ENCODE measurements at places on chromosomes 7 and 10.
A peak's percentile ranks its signal among the peaks of the same experiment; 100 is the strongest.

DNA sequence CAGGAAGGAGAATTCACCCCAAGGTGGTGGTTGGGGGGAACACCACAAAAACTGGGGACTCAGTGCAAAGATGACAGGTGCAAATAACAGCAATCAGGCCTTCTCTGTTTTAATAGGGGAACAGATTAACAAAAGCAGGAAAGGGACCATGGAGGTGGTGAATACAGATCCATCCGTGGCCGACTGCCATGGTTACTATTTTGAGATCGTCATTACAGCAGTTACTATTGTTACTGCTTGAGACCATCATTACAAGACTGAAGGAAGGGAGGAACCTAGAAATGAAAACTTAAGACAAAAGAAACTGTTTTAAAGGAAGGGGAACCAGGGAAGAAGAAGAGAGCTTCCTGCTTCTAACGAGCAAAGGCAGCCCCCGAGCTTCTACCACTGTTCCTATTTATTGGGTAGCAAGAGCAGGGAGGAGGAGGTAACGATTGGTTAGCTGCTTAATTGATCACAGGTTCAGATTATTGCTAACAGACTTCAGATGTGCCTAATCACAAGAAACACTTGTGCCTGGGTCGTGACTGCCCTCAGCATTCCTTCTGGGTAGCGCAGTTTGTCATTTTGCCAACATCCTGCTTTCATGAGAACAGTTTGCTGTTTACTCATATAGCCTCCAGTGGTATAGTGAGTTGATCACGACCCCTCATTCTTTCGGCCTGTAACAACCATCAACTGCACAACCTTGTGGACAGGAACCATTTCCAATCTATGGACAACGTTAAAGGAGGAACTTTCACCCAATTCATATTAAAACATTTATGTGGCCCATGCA lies 216.3 kb downstream of the CHCHD3 start:
- H3K4me3 ChIP-seq, result no peak overlapping the region
- H3K4me1 ChIP-seq, result peaks cover 9% of the 10 kb centered on the region
- no peak for DNase-seq
- no peaks in the 10 kb centered on the region for H3K27me3 ChIP-seq

- no peaks in the 10 kb centered on the region for H3K36me3 ChIP-seq
These were observed 57.9 kb downstream of the AKR1C4 start for GRCh38 chr10:5254488-5254887.

DNA sequence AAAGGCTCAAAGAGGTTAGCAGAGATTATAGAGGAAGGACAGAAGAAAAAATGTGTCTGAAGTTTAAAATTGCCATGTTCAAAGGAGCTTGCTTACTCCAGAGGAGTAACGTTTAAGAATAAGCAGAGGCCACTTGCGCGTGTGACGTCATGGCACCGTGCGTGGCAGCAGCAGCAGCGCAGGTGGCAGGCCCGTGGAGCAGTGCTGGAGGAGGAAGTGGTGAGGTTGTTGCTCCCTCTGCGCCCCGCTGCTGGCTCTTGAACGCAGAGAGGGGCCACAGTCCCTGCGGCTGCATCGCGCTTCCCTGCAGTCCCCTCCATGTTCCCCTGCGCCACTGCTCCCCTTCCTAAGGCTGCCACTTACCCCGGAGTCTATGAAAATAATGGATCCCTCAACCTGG lies 37.5 kb downstream of the GDI2 start:
- H3K36me3 ChIP-seq, result peaks cover 29% of the 10 kb centered on the region
- peak overlapping the region; percentile 66 for H3K27ac ChIP-seq
- DNase-seq, result no peak
- peaks cover 3% of the 10 kb centered on the region for H3K4me1 ChIP-seq

DNA sequence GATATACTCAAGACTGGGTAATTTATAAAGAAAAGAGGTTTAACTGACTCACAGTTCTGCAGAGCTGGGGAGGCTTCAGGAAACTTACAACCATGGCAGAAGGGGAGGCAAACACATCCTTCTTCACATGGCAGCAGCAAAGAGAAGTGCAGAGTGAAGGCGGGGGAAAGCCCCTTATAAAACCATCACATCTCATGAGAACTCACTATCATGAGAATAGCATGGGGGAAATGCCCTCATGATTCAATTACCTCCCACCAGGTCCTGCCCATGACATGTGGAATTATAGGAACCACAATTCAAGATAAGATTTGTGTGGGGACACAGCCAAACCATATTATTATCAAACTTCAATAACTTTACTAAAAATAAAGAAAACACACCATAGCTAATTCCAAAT lies 30.4 kb upstream of the JAZF1 start:
- no peak overlapping the region for H3K27ac ChIP-seq
- H3K4me3 ChIP-seq, result no peak overlapping the region
- H3K36me3 ChIP-seq, result no peaks in the 10 kb centered on the region
- H3K27me3 ChIP-seq, result no peaks in the 10 kb centered on the region
- no peak for DNase-seq

DNA sequence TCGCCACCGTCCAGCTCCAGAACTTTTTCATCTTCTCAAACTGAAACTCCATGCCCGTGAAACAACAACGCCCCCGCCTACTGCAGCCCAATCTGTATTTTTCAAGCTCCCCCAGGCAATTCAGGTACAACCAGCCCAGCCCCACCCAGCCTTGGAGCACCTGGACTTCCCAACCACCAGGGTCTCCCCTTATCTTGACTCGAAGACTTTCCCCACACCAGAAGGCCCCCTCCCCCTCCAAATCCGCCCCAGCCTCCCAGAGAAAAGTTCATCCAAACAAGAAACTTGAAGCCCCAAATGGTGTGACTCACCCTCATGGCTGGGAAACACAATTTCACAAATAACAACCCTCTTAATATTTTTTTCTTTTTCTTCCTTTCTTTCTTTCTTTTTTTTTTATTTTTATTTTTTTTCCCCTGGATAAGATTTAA lies 10.6 kb downstream of the ZCCHC24 start:
- no peaks in the 10 kb centered on the region for H3K4me1 ChIP-seq
- no peaks in the 10 kb centered on the region for H3K27me3 ChIP-seq
- no peak overlapping the region for H3K4me3 ChIP-seq
- no peak for DNase-seq
- H3K27ac ChIP-seq, result no peak overlapping the region

- H3K4me1 ChIP-seq, result no peaks in the 10 kb centered on the region
- no peaks in the 10 kb centered on the region for H3K36me3 ChIP-seq
- H3K27me3 ChIP-seq, result no peaks in the 10 kb centered on the region
- H3K27ac ChIP-seq, result no peak overlapping the region
- no peak overlapping the region for H3K4me3 ChIP-seq
- DNase-seq, result no peak
These were observed 735.1 kb downstream of the TYW1 start for GRCh38 chr7:67731704-67732103.

DNA sequence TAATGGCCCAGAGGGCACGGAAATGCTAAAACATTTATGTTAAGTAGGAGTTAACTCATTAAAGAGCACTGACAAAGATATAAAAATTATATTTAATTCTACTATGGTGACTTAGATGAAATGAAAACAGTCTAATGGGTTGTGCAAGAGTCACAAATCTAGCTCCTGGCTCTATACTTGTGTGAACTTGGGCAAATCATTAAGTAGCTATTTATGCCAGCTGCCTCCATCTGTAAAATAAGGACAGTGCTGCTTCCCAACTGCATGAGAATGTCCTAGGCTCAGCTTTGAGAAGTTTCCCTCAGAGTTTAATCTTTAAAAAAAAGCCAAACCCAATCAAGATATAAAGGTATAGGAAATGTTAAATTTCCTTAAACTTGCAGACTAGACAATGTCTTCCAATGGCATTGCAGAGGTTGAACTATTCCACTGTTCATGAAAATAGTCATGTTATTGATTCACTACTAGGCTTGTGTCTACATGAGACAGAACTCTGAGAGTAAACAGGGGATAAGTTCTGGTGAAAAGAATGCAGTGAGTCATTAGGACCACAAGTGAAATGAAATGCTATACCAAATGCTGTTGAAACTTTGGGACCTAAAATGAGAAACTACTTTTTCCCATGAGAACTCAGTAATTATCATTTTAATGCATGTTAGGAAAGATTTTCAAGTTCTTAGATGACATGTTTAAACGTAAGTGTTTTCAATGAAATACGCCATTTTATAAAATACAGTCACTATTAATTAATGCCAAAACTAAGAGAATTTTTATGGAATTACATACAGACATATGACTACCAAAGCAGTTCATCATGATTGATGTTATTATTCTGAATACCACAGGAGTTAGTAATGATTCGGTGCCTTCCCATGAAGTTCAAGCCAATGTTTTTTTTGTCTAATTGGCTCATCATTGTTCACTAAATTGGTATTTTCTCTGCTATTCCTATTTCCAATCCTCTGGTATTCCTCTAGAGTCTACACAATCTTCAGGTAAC lies 84.2 kb downstream of the CDK6 start:
- no peak overlapping the region for H3K4me3 ChIP-seq
- H3K27me3 ChIP-seq, result no peaks in the 10 kb centered on the region
- peaks cover 62% of the 10 kb centered on the region for H3K4me1 ChIP-seq
- H3K27ac ChIP-seq, result no peak overlapping the region
- no peaks in the 10 kb centered on the region for H3K36me3 ChIP-seq

DNA sequence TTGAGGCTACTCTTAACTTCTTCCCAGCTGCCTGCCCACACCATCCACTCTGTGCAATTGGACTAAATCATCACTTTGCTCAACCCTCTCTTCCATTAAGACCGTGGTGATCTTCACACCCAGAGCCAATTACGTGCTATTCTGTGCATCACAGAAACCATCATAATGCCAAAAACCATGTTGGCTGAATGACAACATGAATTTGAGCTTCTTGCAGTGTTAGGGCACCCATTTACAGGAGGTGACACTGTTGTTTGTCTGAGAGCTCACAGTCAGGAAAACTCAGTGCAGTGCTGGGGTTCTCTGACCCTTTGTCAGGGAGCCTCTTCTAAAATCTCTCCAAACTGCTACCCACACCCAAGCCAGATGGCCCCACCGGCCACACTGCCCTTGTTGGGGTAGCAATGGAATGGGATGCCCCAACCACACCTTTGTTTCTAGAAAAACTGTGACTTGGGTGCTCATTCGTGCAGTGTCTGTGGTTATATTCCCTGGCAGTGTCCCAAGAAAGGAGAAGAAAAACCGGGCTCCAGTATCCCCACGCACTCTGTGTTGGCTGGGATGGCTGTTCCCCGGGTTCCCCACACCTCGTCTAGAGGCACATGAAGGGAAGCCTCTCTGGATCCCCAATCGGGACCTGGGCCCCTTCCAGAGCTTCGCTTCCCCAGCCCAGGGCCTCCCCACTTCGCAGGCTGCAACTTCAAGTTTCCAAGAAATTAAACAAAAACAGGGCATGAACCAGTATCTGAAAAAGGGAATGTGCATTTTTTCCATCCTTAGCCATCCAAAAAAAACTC lies 2.0 kb upstream of the TNS3 start:
- H3K4me3 ChIP-seq, result no peak overlapping the region
- peaks cover 20% of the 10 kb centered on the region for H3K27me3 ChIP-seq
- no peak for DNase-seq
- no peaks in the 10 kb centered on the region for H3K36me3 ChIP-seq

GRCh38 chr10:27743012-27743876 lies 2.4 kb downstream of the MKX start:
- peak; percentile 70 for DNase-seq
- peak overlapping the region; percentile 88 for H3K4me3 ChIP-seq
- no peak overlapping the region for H3K27ac ChIP-seq
- peaks cover 26% of the 10 kb centered on the region for H3K4me1 ChIP-seq
- H3K36me3 ChIP-seq, result no peaks in the 10 kb centered on the region

GRCh38 chr7:121547544-121548092 lies 151.5 kb upstream of the FAM3C start:
- H3K36me3 ChIP-seq, result no peaks in the 10 kb centered on the region
- H3K4me3 ChIP-seq, result no peak overlapping the region
- no peaks in the 10 kb centered on the region for H3K4me1 ChIP-seq
- H3K27ac ChIP-seq, result no peak overlapping the region

- H3K4me1 ChIP-seq, result peaks cover 37% of the 10 kb centered on the region
- peak overlapping the region; percentile 99 for H3K27ac ChIP-seq
- peak; percentile 98 for DNase-seq
- no peaks in the 10 kb centered on the region for H3K27me3 ChIP-seq
- H3K4me3 ChIP-seq, result peak overlapping the region; percentile 0
These were observed 27.4 kb downstream of the IFT22 start for GRCh38 chr7:101294039-101294831.

DNA sequence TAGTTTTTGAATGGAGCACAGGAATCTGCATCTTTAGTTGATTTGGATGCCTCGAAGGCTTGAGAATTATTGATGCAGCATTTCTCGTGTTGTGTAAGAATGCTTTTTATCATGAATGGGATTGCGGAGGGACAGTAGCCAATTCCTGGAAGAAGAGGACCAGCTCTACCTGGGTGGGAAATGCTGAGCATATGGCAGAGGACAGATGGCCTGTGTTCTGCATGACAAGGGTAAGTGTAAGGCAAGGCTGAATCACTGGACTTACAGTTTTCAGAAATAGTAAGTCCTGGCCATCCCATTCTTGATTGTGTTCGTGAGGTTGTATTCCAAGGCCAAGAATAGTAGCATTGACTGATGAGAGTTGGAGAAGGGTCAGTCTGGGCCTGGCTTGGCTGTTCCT lies 15.9 kb downstream of the RP9 start:
- no peak for DNase-seq
- H3K36me3 ChIP-seq, result peaks cover 18% of the 10 kb centered on the region
- no peak overlapping the region for H3K4me3 ChIP-seq
- H3K4me1 ChIP-seq, result no peaks in the 10 kb centered on the region

GRCh38 chr10:133168617-133169031 lies 8.6 kb downstream of the KNDC1 start:
- no peak for DNase-seq
- H3K27me3 ChIP-seq, result no peaks in the 10 kb centered on the region
- no peaks in the 10 kb centered on the region for H3K36me3 ChIP-seq
- H3K4me3 ChIP-seq, result no peak overlapping the region
- no peaks in the 10 kb centered on the region for H3K4me1 ChIP-seq
